ENCODE measurements at places on chromosomes 2 and 18. TPM values are rescaled to one million over a fixed set of nuclear protein-coding genes. Genes with fewer than 3 reads are reported as not detected.

The SEPTIN10 gene
- total RNA-seq, result not detected

The SCYGR4 gene
- total RNA-seq, result not detected

The PUS10 gene
- total RNA-seq, result 7.7 TPM

The SERPINB12 gene
- not detected for total RNA-seq

The LIMS1 gene
- total RNA-seq, result 41.1 TPM

GRCh38 chr2:161122772-161123530 is 37.3 kb upstream of the TANK start:
- H3K4me1 ChIP-seq, result peaks cover 12% of the 10 kb centered on the region
- peak; percentile 31 for DNase-seq
- no peak overlapping the region for H3K4me3 ChIP-seq
- H3K27me3 ChIP-seq, result no peaks in the 10 kb centered on the region
- no peak overlapping the region for H3K27ac ChIP-seq

GRCh38 chr2:126678269-126679065 is 22.5 kb downstream of the GYPC start:
- peak overlapping the region; percentile 68 for H3K27ac ChIP-seq
- no peak for DNase-seq
- H3K4me3 ChIP-seq, result no peak overlapping the region
- peaks cover 27% of the 10 kb centered on the region for H3K4me1 ChIP-seq
- H3K27me3 ChIP-seq, result no peaks in the 10 kb centered on the region

DNA sequence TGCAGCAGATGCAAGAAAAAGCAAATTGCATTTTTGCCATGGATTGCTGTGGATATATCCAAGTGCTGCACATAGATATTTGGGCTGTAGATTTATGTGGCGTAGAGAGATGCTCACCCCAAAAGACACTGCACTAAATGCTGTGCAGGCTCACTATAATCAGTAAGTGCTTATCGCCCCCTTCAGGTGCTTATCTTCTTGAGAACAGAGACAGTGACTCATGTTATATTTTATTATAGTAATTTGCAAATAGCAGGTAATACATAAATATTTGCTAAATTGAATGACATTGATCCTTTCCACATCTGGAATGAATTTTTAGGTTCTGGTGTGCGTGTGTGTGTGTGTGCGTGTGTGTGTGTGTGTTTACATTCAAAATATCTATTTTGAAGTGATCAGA is 36.8 kb upstream of the PLEKHM3 start:
- no peak overlapping the region for H3K27ac ChIP-seq
- H3K4me1 ChIP-seq, result no peaks in the 10 kb centered on the region
- H3K4me3 ChIP-seq, result no peak overlapping the region
- DNase-seq, result peak; percentile 25

GRCh38 chr2:42964439-42965083 is 172.2 kb upstream of the HAAO start:
- H3K27me3 ChIP-seq, result peaks cover 12% of the 10 kb centered on the region
- H3K4me3 ChIP-seq, result no peak overlapping the region
- H3K36me3 ChIP-seq, result no peaks in the 10 kb centered on the region

- no peak overlapping the region for H3K27ac ChIP-seq
- peaks cover 2% of the 10 kb centered on the region for H3K36me3 ChIP-seq
- H3K4me3 ChIP-seq, result no peak overlapping the region
- peaks cover 3% of the 10 kb centered on the region for H3K4me1 ChIP-seq
- no peak for DNase-seq
- H3K27me3 ChIP-seq, result peaks cover 86% of the 10 kb centered on the region
Measured at GRCh38 chr2:176152350-176153181, 1.2 kb downstream of the HOXD4 start.

DNA sequence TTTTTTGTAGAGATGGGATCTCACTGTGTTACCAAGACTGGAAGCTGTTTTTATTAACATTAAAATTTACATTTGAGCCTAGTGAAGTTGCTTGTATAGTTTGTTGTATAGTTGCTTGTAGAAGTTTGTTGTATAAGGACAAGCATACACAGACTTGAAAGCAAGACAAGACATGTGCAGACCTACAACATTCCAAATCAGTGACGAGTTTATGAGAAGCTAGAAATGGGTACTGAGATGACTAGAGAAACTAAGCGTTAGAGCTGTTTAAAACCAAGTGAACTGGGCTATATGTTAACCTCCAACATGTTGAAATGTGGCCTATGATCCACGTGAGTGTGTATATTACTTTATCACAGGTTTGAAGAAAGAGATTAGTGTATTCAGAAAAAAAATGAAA is 39.1 kb downstream of the ABCB11 start:
- peaks cover 13% of the 10 kb centered on the region for H3K27me3 ChIP-seq
- H3K27ac ChIP-seq, result no peak overlapping the region
- H3K36me3 ChIP-seq, result no peaks in the 10 kb centered on the region
- no peak for DNase-seq

- H3K27ac ChIP-seq, result no peak overlapping the region
- H3K36me3 ChIP-seq, result peaks cover 8% of the 10 kb centered on the region
- DNase-seq, result no peak
- no peaks in the 10 kb centered on the region for H3K4me1 ChIP-seq
- no peak overlapping the region for H3K4me3 ChIP-seq
- H3K27me3 ChIP-seq, result no peaks in the 10 kb centered on the region
Measured at GRCh38 chr2:203164311-203164935, 74.4 kb upstream of the CYP20A1 start.

DNA sequence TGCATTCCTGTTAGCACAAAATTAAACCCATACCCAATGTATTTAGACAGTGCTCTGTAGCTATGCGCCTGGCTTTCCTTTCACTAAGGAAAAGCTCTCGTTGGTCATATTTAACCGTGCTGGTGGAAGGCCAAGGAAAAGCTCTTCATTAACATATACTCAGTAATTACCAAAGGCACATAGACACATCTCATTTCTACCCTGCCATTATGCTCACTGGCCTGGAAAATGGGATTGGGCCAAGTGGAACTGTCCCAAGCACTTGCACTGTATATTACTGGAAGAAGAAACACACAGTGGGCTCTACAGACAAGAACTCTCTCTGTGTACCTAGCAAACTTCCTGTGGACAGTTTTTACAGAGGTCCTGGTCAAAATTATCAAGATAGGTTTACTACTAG is 274.4 kb downstream of the ERBB4 start:
- H3K27me3 ChIP-seq, result no peaks in the 10 kb centered on the region
- H3K4me1 ChIP-seq, result no peaks in the 10 kb centered on the region
- no peak for DNase-seq

- DNase-seq, result no peak
- H3K4me3 ChIP-seq, result no peak overlapping the region
- H3K27ac ChIP-seq, result no peak overlapping the region
- H3K4me1 ChIP-seq, result peaks cover 28% of the 10 kb centered on the region
Measured at GRCh38 chr2:183035954-183036669, 2.1 kb downstream of the NCKAP1 start.

DNA sequence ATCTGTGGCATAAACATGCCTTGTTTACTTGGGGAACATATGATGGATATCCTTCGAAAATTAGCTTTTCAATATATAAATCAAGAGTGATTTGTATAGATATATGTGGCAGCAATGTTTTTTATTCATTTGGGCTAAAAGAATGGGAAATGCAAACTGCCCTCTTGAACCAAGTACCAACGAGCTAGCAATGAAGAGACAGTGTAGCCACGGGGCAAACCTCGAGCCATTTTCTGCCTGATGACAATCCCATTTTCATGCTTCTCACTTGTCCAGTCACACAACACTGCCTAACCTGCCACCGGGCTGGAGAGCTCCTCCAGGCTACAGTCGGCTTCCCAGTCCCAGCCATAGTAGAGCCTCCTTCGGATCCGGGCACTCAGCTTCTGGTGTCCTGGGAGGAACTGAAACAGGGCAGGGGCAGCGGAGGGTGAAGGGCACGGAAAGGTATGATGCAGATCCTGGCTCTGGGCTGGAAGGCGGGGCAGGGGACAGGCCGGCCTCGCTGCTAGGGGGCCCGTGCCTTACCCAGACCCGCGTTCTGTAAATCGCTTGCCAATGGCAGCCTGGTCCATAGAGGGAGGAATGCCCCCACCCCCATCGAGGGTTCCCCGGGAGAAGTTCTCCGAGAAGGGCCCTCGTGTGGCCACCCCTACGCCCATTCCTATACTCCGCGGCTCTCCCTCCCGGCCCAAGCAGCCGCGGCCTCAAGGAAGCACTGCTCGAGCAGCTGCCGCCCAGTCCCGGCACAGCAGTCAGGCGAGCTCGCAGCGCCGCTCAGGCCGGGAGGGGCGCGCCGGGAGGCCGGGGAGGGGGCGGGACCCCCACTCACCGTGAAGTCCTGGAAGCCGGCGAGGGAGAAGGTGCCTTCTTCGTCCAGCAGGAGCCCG is 552 bp downstream of the CNPPD1 start:
- no peaks in the 10 kb centered on the region for H3K27me3 ChIP-seq
- peaks cover 70% of the 10 kb centered on the region for H3K36me3 ChIP-seq
- peaks cover 55% of the 10 kb centered on the region for H3K4me1 ChIP-seq
- DNase-seq, result peak; percentile 42
- peak overlapping the region; percentile 95 for H3K27ac ChIP-seq

GRCh38 chr2:105595536-105595935 is 149.2 kb upstream of the NCK2 start:
- no peaks in the 10 kb centered on the region for H3K36me3 ChIP-seq
- H3K27me3 ChIP-seq, result no peaks in the 10 kb centered on the region
- no peak for DNase-seq
- H3K4me1 ChIP-seq, result peaks cover 3% of the 10 kb centered on the region
